ENCODE measurements at places on chromosomes 11 and 22.

DNA sequence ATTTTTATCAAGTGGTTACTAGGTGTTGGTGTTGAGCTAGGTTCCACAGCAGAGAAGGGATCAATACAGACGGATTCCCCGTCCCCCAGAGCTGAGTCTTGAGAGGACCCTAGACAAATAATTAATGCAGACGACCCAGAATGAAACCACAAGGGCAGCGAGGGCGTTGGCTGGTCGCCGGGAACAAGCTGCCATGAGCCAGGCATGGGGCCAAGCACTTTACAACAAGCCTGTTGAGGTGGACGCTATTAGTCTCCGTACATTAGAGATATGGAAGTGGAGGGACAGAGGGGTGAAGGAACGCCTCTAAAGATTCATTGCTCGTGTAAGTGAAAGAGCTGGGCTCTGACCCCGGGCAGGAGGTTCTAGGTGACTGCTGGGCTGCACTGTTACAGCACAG is 77.1 kb upstream of the EIF3D start:
- no peak for DNase-seq

DNA sequence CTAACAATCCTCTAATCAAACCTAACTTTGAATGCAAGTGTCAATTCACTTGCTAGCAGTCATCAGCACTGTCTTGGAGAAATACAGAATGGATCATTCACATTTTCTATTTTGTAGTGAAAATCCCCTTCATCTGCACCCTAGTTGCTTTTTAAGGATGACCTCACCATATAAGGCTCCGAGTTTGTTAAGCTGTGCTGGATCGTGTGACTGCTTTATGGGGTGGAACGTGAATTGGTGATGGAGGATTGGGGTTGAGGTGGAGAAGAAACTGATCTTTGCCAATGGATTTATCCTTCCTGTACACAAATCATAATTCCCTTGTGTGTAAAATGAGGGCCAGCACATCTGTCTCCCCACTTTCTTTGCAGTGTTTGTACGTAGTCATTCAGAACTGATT is 85.6 kb upstream of the TBCEL start:
- DNase-seq = no peak

DNA sequence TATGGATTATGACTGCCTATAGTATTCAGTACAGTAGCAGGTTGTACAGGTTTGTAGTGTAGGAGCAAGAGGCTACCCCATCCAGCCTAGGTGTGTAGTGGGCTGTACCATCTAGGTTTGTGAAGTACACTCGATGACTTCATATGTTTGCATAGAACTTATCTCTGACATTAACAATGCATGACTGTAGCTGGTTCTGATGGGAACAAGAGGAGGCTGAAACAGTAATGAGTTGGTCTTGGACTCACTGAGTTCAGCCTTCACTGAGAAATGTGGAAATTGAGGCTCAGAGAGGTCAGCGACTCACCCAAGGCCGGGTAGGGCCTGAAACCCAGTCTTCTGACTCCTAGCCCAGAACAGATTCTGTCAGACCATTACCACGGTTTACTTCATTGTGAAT is 13.0 kb downstream of the MYO7A start:
- no peak for DNase-seq

- no peak for DNase-seq
Measured at GRCh38 chr11:1511937-1512496, 25.4 kb upstream of the MOB2 start.

GRCh38 chr11:113386866-113387265 is 713 bp upstream of the ANKK1 start:
- no peak for DNase-seq

DNA sequence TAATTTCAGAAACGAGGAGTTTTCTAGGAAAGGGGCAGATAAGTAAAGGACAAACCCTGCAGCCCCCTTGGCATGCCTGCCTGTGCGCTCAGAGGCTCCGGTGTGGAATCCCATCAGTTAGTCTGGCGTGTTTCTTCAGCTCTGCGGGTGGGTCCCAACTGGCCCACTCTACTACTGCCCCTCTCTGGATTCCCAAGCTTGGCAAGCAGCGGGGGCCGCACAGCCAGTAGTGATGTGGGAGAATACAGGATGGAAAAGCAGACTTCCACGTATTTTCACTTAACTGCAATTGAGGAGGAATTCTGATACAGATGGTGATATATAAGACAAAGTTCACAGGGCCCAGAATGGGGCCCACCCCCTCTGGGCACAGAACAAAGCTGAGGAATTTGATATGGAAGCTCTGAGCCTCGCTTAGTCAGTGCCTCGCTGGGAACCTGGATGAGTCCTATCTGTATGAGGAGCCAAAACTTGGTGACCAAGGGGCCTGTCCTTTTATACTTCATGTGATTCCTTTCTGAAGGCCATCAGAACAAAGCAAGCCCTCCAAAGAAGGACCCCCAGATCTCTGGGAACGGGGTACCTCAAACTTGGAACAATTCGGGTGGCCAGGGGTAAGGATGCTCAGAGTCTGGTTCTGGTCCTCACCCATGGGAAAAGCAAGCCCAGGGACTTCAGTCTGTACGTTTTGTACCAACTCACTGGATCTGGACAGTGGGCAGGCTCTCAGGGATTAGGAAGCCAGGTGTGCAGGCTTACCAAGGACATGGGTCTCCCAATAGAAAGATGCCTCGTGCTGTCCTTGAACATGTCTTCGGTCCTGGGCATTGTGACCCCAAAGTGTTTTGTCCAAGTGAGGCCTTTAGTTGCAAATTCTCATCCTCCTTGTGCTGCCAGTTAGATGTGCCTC is 26.0 kb downstream of the RELT start:
- no peak for DNase-seq

DNA sequence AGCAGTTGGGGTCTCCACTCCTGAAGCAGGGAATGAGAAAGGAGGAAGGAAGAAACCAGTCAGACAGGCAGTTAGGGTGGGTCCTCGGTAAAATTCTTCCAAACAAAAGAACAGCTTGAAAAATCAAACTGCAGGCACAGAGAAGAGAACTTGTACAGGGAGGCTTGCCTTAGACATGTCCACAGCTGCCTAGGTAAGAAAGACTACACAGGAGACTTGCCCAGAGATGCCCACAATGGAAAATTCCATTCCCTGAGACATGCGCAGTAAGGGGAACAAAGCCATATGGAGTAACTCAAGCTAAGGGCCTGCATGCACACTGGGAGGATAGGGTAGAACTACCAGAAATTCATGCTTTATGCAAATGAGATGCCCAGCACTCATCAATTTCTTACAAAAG is 9.8 kb downstream of the KCNJ11 start:
- no peak for DNase-seq

GRCh38 chr11:122811721-122812120 is 26.6 kb upstream of the CRTAM start:
- no peak for DNase-seq

GRCh38 chr22:32622744-32623110 is 148.1 kb downstream of the FBXO7 start:
- no peak for DNase-seq

GRCh38 chr11:104015649-104016415 is 20.6 kb upstream of the DDI1 start:
- no peak for DNase-seq

- no peak for DNase-seq
Measured at GRCh38 chr22:30865656-30866055, 102.9 kb downstream of the MORC2 start.

- no peak for DNase-seq
Measured at GRCh38 chr22:47504962-47505361, 742.5 kb downstream of the TBC1D22A start.

DNA sequence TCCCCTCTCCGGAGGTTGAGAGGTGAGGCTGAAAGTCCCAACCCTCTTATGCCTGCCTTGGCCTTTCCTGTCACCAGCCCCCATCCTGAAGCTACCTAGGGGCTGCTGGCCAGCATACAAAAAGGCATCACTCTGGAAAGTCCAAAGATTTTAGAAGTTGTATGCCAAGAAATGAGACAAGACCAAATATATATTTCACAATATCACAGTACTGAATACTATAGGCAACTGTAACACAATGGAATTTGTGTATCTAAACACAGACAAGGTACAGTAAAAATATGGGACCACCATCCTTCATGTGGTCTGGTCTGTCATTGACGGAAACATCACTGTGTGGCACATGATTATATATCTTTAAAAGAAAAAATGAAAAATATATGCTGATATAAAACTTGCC is 4.2 kb downstream of the KLHL22 start:
- DNase-seq = no peak

GRCh38 chr11:117052196-117053149 is 45.8 kb downstream of the SIK3 start:
- DNase-seq = no peak

- peak; percentile 60 for DNase-seq
Measured at GRCh38 chr11:85974122-85974521, 94.8 kb downstream of the PICALM start.

DNA sequence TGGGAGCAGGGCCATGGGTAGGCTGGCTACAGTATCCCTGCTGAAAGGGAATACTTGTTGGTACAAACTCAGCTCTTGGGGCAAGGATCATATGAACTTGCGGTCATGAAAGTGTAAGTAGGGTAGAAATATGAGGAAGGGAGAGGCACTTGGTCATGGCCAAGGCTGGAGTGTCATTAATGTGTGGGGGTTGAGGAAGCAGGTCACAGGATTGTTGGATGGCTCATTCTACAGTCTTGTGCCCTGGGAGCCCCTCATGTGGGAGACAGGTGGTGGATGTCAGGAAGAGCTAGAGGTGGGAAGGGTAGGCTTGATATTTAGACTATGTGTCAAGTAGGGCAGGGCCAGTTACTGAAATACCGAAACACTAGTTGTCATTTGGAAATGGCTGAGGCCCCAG is 95.5 kb downstream of the RRM1 start:
- no peak for DNase-seq

DNA sequence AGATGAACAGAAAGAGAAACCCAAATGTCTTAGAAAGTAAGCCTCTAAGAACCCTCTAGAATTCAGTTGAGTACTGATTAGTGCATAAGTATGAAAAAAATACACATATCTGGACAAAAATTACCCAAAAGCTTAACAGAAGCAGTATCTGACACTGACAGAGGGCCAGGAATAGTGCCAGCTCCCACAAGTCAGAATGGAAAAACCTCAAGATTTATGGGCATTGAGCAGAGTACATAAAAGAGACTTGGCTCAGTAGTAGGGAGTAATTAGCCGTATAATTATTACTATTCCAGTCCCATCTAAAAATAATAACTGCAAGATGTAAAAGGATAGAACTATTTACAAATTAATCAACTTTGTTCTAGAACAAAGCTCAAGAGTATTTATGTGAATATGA is 834.5 kb downstream of the FAM181B start:
- no peak for DNase-seq

DNA sequence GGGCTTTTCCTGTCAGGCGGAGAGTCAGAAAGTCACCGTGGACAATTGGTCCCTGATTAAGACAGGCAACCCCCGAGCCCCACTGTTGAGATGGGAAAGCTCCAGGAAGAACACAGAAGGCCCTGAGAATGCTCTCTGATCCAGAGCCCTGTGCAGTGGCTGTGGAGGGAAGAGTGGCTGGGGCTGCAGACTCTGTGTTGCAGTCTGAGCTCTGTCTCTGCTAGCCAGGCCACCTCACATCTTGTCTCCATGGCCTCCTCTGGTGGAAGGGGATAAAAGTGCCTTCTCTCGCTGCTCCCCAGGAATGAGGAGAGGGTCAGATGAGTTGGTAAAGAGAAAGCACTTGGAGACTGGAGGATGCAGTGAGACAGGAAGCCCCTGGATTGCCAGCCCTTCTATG is 141.2 kb downstream of the CEP164 start:
- no peak for DNase-seq

- DNase-seq = no peak
Measured at GRCh38 chr11:109731451-109731850, 309.5 kb downstream of the C11orf87 start.

DNA sequence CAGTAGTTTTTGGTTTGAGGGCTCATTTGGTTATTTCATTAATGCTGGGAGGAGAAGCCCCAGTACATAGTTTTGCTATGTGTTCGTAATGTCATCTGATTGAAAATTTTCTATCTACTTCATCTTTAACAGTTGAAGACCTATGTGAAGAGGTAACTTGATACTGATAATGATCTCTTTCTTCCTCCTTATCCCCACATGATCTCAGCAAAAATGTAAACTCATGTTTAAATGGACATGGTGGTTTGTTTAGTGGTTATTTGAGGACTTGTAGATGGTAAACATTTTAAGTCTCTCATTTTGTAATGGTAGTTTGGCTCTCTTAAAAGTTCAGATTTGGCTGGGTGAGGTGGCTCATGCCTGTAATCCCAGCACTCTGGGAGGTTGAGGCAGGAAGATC is 53.7 kb upstream of the SPTBN2 start:
- DNase-seq = no peak

DNA sequence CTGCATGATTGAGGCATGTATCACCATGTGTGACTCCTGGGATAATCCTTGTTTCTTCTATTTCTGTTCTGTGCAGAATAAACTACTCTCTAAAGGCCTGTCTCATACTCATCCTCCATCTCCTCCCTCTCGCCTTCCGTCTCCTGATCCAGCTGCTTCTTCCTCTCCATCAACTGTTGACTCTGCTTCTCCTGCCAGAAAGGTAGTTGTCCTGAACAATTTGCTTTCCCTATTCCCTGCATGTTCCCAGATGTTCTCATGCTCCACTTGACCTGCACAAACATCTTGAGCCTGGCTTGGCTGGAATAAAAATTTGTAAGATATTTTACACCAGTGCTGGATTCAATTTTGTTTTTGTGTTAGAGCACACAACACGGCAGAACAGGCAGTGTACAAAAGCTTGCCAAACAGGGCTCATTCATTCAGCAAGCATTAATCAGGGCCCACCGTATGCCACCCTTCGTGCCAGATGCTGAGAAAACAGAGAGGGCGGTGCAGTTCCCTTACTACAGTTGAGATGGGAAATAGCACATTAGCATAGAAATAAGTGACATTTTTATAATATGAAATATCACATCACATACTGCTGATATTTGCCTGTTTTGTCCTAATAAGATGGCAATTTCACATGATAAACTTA is 133.3 kb upstream of the PARVA start:
- no peak for DNase-seq

Data from erythroblast (primary cell).